Fibroblast of upper back skin (primary cell): ENCODE measurements at places on chromosomes 3 and 15.
A peak's percentile ranks its signal among the peaks of the same experiment; 100 is the strongest.

GRCh38 chr3:10816019-10816862, at the start of gene SLC6A11:
Gene SLC6A11 (plus strand): TSS chr3:10816228. CDS start chr3:10816266, 38 bp downstream.
- DNase-seq = no peak

GRCh38 chr15:96353416-96353929, 23.0 kb downstream of the NR2F2 start:
- no peak for DNase-seq

GRCh38 chr15:23083115-23083514, 43.7 kb upstream of the TUBGCP5 start:
- DNase-seq = no peak

GRCh38 chr15:64070965-64071851, 22.4 kb downstream of the CIAO2A start:
- peak; percentile 53 for DNase-seq

DNA sequence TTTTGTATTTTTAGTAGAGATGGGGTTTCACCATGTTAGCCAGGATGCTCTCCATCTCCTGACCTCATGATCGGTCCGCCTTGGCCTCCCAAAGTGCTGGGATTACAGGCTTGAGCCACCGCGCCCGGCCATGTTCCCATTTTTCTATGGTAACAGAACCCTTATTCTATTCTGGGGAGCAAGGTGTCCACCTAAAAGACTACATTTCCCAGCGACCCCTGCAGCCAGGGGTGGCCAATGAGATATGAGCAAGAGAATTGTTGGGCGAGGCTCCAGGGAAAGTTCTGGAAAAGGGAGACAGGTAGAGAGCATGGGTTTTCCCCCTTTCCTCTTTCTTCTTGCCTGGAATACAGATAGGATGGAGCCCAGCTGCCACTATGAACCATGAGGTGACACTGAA, 96.9 kb downstream of the LINGO1 start:
- no peak for DNase-seq

- DNase-seq = peak; percentile 62
Observed at GRCh38 chr15:34318277-34319079, 19.1 kb downstream of the SLC12A6 start.

- DNase-seq = peak; percentile 89
Observed at GRCh38 chr15:52651868-52652267, 27.3 kb downstream of the ATOSA start.

DNA sequence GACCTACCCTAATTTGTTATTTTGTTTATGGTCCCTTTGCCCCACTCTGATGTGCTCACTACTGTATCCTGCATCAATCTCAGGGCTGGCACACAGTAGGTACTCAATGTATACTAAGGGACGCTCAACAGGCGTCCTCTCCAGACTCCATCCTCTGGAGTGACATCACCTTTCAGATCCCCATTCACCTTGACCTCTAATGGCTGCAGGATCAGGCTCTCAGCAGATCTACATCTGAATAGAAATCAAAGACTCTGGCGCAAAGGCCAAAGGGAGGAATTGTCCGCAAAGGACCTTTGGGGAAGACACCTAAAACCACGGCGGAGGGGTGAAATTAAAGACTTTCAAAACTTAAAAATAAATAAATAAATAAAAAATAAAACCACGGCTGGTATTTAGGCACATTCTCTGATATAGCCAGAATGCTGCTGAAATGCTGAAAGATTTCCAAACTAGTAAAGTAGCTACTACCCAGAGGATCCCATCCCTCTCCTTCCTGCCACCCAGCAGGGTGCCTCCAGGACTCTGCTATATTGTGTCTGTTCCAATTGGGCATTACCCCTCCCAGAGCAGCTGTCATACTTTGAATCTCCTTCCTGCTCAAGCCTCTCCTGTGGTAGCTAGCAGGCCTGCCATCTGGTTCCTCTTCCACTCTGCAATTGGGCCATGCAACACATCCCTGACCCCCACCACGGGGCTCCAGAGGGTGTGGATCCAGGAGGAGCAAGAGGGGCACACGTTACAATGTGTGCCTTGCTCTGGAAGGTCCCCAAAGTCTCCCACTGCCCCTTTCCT, 6.1 kb downstream of the SHF start:
- no peak for DNase-seq

DNA sequence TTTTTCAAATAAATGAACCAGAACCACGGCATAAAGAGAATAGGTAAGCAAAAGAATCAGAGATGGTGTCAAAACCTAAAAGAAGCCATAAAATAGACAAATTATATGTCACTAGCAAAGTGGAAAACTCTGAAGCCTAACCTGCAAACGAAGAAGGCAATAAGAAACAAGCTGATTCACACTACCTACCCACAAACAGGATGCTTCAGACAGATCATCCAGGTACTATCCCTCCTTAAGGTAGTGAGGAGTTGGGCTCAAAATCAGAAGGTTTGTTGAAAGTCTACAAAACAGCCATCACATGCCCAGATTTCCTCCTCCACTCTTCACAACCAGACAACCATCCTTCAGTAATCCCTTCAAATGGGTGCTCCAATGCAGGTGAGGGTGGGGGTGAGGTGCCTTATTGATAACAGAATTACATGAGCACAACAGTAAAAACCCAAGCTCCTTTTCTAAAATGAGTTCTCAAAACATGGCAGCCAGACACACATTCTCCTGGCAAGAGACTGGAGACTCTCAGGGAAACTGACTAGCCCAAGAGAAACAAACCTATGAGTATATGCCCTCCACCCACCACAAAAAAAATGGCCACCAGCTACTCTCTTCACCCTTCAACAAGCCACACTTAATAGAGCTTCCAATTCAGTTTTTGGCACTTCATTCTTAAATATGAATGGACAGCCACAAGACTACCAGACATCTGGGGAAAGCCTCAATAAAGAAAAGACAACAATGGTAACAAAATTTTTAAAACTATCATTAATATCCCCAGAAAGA, 6.4 kb downstream of the KPNA1 start:
- no peak for DNase-seq

DNA sequence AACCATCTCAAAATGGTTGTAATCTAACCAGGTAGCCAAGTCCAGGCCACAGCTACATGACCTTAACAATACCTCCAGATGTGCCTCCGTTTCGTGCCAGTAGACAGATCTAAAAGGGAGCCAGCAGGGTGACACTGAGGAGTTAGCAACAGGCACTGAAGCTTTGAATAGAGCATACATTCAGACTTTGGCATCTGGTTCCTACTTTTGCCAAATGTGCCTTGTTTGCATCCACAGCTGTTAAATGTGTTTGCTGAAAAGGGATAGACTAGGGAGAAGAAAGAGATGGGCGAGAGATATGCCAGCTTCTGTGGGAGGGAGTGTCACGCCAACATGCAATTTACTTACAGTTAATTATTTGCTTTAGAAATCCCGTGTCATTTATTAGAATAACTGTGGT, 1433.9 kb upstream of the CADM2 start:
- DNase-seq = no peak

- DNase-seq = peak; percentile 23
Observed at GRCh38 chr3:133487920-133488540, 85.5 kb upstream of the CDV3 start.

- DNase-seq = no peak
Observed at GRCh38 chr3:57053122-57053521, 7.3 kb upstream of the SPATA12 start.

- DNase-seq = peak; percentile 85
Observed at GRCh38 chr15:84685304-84685703, 27.3 kb upstream of the NMB start.

DNA sequence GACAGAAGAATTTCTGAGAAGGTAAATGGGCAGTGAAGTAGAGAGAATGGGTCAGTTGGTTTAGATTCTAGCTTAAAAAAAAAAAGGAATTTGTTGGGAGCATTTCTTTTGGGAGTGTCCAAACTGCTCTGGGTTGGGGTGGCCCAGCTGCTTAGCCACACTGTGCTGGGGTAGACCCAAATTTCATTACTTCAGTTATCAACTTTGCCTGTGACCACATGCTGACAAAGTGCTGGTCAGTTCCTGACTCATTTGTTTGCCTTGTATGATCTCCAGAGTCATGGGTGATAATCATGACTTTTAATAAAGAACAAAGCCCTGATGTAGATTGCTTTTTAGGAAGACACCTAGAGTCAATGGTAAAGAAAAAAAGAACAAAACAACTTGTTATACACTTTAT, 121.5 kb upstream of the FGF7 start:
- DNase-seq = no peak

- peak; percentile 46 for DNase-seq
Observed at GRCh38 chr3:11567516-11568467, 75.9 kb downstream of the VGLL4 start.

GRCh38 chr3:191894406-191894805, 433.4 kb downstream of the PYDC2 start:
- DNase-seq = no peak

GRCh38 chr15:96276438-96277210, 53.9 kb upstream of the NR2F2 start:
- DNase-seq = peak; percentile 90

GRCh38 chr3:17573396-17573795, 169.0 kb downstream of the TBC1D5 start:
- no peak for DNase-seq

DNA sequence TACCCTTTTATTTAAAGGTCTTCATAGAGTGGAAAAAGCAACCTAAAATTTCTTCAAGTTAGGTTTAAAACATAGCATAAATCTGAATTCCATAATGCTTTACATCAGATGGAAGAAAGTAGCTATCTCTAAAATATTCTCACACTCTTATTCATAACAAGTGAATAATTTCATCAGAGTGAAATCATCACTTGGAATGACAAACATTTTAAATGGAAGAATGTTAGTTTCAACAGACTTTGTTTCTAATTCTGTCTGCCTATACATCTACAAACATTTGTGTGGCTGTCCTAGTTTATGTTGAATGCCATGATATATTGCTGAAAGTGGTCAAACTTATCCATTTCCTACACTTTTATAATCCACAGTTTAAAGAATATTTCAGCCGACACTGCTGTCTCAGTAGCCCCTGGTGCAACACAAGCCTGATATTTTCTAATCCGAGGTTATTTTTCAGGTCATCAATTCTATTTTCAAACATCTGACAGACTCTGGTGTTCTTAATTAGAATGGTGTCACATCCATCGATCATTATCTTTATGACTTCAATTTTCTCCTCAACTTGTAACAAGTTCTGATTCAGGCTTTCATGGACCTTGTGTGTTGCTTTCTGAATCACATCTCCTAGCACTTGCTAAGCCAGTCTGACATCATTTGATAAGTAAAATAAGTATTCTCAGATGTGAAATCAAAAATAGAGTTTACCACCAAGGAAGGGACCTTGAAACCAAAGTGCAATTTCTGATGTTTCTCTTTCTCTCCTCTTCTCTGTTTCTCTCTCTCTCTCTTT, 17.1 kb upstream of the CNTN3 start:
- DNase-seq = peak; percentile 71

GRCh38 chr15:88891540-88892254, 3.6 kb downstream of the HAPLN3 start:
- no peak for DNase-seq

GRCh38 chr3:170077361-170077760, 39.6 kb downstream of the GPR160 start:
- no peak for DNase-seq

GRCh38 chr15:61382927-61383326, 153.8 kb upstream of the RORA start:
- DNase-seq = peak; percentile 30

- DNase-seq = no peak
Observed at GRCh38 chr3:147384210-147385058, 21.9 kb downstream of the ZIC4 start.
